ENCODE measurements at places on chromosomes 12 and 14.

GRCh38 chr12:67833602-67834001, 155.6 kb upstream of the IFNG-AS1 start:
- DNase-seq = no peak

DNA sequence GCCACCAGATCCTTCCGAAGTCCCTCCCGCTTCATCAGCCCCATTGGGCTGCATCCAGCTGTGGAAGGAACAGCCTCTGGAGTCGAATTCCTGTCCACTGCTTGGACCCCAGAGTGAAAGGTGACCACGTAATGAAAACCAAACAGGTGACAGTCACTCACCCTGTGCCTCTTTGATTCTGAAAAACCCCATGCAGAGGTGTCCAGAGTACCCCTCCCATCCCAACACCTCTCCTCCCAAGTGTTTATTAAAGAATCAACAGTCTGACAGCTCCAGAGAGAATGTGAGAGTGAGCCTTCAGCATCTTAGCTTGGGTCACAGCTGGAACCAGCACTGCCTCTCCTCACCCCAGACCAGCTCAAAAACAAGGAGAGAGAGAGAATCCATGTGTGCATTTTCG, 178.6 kb upstream of the NOS1 start:
- DNase-seq = no peak

DNA sequence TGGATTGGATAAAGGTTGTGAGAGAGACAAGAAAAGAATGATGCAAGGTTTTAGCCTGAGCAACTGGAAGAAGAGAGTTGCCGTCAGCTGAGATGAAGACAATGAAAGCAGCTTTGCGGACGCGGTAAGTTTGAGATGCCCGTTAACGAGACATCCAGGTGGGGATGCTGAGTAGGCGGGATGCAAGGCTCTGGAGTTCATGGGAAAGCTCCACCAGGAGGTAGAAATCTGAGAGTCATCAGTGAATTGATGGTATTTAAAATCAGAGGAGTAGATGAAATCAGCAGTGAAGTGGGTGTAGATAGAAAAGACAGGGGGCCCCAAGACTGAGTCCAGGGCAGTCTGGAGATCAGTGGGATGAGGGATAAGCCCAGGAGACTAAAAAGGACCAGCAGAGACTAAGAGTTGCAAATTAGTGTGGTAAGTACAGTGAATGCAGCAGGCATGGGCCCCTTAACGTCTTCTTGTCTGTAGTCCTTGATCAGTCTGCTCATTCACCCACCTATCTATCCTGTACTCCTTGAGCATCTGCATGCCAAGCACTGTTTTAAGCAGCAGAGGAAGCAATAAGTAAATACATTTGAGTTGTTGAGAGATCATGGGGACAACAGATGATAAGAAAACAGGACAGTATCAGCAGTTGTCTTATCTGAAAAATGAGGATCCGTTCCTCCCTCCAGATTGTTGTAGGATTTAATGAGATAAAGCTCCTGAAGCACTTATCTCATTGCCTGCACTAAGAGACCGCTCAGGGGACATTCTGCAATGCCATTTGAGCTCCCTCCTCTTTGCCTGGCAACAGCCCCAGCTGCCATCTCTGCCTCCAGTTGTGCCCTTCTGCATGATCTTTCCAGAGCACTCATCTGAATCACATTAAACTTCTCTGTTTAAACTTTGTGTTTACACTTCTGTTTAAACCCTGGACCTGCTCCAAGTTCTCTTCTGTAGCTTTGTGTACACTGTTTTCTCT, 91.5 kb downstream of the APAF1 start:
- DNase-seq = no peak

DNA sequence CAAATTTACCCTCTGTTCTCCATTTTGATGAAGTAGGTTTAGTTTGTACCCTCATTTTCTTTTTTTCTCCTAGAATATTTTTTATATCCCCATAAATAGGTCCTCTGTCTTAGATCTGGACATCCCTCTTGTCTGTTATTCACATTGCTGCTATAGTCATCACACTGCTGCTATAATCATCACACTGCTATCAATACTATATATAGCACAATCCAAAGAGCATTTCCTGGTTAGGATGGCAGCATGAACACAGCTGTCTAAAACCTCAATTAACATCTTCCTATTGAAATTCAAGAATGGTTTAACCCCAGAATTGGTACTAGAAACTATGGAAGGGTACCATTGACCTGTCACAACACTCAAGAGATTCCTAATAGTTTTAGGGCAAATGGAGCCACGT, 27.6 kb upstream of the CCDC91 start:
- DNase-seq = no peak

- peak; percentile 3 for DNase-seq
Observed at GRCh38 chr14:73457041-73457923, 1.1 kb downstream of the NUMB start.

DNA sequence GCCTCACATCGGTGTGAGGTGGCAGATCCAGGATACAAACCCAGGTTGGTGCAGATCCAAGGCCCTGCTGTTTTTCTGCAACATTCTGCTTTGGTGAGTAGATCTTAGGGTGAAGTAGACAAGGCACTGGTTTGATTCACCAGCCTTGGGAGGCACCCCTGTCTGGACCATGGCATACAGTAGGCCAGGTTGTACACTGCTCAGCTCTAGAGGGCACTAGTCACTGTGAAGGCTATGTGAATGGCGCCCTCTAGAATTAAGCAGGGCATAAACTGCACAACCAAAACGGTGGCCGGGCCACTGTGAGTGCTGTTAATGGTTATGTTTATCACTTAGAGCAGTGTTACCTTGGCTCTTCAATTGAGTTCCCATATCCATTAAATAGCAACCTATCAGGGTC, 280.6 kb upstream of the PWP1 start:
- no peak for DNase-seq

DNA sequence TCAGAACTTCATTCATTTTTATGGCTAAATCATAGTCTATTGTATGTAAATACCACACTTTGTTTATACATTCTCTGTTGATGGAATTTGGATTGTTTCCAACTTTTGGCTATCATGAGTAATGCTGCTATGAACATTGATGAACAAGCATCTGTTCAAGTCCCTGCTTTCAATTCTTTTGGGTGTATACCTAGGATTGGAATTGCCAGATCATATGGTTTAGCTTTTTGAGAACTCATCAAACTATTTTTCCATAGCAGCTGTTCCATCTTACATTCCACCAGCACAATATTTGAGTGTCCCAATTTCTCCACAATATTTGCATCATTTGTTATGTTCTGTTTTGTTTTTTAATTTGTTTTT, 52.3 kb upstream of the CCND2 start:
- no peak for DNase-seq

- DNase-seq = no peak
Observed at GRCh38 chr12:88698471-88698870, 118.2 kb upstream of the KITLG start.

DNA sequence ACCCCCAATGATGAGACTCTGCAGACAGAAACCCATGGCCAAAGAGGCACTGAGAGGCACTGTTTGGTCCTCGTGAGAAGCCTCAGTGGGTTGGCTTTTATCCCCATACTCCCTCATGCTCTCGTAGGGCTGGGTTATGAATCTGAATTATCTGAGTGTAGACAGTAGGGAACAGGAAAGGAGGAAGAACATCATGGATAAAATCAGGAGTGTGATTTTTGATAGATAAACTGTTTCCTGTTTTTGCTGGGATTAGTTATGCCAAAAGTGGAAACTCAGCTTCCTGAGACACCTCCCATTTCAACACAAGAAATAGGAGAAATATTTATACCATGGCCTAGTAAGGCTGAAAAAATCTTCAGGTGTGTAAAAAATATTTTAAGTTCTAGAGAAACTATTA, 177.9 kb downstream of the PPM1H start:
- DNase-seq = no peak

- no peak for DNase-seq
Observed at GRCh38 chr14:61003571-61003970, 22.5 kb downstream of the SLC38A6 start.

- DNase-seq = no peak
Observed at GRCh38 chr14:20118795-20119194, 8.3 kb downstream of the OR4K17 start.

- DNase-seq = peak; percentile 36
Observed at GRCh38 chr12:47838286-47838931, 18.7 kb upstream of the HDAC7 start.

- no peak for DNase-seq
Observed at GRCh38 chr12:78121969-78122610, 291.4 kb downstream of the NAV3 start.

DNA sequence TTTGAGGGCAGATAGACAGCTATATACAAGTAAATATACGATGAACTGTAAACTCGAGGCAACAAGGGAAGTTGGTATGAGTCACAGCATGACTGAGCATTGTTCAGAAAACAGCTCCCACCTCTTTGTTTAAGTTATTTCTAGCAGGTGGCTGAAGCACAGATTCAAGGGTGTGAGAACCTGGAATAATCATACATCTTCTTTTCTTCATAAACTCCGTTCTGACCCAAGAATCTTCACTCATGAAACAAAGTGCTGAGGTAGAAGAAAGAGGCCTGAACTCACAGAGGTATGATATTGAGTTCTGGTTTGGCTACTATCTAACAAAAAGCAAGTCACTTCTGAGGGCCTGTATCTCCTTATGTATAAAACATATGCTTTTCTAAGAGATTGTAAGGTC, 364.1 kb upstream of the KITLG start:
- no peak for DNase-seq

- no peak for DNase-seq
Observed at GRCh38 chr12:67911275-67911600, 78.0 kb upstream of the IFNG-AS1 start.

GRCh38 chr12:550473-551260, 90.9 kb downstream of the B4GALNT3 start:
- DNase-seq = no peak

- DNase-seq = no peak
Observed at GRCh38 chr12:42076976-42077375, 67.7 kb downstream of the GXYLT1 start.

- no peak for DNase-seq
Observed at GRCh38 chr12:1758887-1759286, 61.5 kb upstream of the LRTM2 start.

- DNase-seq = no peak
Observed at GRCh38 chr14:61661471-61662400, 33.6 kb upstream of the HIF1A start.

Data from CD4-positive, alpha-beta memory T cell (primary cell).